Fibroblast of skin of right quadriceps (primary cell): ENCODE measurements at places on chromosomes 6 and 20.

DNA sequence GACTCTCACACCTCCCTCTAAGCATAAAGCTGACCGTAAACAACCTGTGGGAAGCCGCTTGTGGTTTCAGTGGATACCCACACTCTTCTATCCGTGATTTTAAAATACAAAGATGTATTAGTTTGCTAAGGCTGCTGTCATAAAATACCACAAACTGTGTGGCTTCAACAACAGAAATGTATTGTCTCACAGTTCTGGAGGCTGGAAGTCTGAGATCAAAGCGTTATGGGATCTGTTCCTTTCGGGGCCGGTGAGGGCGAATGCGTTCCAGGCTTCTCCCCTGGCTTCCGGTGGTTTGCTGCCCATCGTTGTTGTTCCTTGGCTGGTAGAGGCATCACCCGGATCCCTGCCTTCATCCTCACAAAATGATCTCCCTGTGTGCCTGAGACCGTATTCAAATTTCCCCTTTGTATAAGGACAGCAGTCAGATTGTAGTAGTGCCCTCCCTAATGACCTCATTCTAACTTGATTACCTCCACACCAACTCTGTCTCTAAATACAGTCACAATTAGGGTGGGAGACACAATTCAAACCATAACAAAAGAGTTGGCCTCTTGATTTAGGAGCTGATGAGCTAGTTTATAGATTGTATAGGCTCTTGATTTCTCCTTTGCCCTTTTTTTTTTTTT, 210.6 kb upstream of the SOX4 start:
- DNase-seq = no peak

- DNase-seq = peak; percentile 49
Observed at GRCh38 chr20:54680872-54681619, 205.7 kb downstream of the DOK5 start.

DNA sequence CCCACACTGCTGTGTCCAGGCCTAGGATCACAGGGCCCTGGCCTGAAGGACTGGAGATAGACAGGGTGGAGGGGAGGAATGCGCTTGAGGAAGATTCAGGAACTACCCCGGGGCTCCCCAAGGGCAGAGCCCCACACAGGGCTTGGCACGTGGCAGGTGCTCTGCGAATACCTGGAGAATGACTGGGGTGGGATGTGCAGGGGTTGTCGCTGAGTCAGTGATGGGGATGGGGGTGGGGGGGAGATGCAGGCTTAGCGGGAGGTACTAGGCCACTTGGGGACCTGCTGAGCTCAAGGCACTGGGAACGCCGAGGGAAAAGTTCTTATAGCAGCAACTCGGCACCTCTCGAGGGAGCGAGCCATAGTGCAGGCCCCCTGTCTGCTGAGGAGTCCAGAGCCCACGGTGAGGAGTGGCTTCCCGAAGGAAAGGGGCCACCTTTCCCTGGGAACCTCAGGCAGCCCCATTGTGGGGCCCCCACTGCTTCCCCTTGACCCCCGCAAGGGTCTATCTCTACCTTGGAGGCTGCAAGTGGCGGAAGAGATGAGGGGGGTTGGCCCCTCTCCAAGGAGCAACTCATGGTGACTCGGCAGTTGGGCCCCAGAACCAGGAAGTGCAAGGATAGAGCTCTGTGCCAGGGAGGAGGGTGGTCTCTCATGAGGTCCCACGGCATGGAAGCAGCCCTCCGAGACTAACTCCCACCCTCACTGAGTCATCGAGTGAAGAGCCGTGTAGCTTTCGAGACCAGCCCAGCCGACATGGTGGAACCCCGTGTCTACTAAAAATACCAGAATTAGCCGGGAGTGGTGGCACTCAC, 33.1 kb downstream of the SRC start:
- peak; percentile 67 for DNase-seq

DNA sequence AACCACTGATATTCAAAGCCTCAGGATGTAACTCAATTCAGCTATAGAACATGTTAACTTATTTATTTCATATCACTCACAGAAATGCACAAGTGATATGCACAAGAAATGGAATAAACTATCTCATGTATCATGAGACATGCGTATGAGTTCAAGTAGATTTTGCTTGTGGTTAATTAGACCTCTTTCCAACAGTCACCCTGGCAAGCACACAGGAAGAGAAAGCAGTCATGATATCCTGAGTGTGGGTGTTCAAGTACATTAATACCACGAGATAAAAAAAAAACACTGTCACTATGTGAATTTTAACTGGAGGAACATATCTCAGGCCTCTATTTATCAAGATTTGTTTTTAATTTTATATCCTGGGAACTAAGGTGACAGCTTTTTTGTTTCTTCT, 64.2 kb downstream of the LAMP5 start:
- no peak for DNase-seq

- peak; percentile 81 for DNase-seq
Observed at GRCh38 chr6:112912416-112913101, 565.4 kb downstream of the RFPL4B start.

DNA sequence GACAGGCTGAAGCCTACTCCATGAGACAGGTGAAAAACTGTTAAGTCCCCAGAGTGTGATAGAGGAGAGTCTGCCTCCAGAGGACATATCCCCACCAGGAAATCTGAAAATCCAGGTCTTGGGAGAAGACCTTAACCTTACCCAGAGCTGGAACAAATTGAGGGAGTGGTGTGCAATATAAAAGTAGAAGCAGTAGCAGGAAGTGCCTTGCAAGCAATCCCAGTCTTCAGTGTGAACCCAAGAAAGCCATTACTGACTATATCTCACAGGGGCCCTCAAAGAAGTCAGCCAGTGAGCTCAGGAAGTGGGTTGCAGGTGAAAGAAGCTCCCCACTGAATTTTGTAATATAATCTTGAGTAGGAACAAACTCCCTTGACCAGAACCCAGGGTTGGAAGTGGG, 41.9 kb upstream of the PKIB start:
- DNase-seq = no peak

DNA sequence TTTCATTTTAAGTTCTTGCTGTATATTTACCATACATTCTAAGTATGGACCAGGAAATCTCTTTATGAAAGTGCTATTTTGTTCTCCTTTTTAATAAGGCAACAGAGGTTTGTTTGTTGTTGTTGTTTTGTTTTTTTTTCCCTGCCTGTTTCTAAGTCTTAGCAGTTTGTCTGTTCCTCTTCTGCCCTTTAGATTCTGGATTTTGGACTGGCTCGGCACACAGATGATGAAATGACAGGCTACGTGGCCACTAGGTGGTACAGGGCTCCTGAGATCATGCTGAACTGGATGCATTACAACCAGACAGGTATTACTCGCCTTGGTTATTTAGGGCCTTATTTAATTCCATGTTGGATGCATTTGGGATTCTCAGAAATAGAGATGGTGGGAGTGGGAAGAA, 48.0 kb downstream of the MAPK14 start:
- DNase-seq = no peak

DNA sequence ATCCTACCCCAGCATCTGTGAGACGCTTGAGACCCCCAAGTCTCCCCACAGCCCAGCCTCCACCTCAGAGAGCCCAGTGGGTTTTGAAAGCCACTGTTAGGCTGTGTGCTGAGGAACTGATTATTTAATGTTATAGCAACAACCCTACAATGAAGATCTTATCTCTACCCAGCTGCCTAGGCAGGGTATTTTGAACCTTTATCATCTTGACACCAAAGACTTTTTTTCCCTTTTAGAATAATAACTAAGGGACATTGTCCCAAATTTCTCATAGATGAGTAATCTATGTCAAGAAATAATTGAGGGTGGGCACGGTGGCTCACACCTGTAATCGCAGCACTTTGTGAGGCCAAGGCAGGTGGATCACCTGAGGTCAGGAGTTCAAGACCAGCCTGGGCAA, 26.2 kb downstream of the HM13 start:
- DNase-seq = no peak

DNA sequence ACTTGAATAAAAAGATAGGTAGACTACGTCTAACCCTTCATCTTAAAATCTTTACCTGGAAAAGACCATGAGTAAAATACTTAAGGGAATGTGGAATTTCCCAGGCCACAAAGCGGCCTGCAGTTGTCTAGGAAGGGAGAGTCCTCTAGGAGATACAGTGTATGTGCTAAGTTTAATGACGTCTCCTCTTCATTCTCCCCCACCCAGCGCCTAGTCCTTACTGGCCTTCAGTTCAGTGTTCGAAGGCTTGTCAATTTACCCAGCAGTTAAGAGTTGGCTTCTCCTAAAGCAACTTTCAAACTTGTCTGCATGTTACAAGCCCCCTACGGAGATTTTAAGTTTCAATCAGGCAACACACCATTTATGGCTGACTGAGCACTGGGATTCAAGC, 35.2 kb downstream of the HFE start:
- no peak for DNase-seq

DNA sequence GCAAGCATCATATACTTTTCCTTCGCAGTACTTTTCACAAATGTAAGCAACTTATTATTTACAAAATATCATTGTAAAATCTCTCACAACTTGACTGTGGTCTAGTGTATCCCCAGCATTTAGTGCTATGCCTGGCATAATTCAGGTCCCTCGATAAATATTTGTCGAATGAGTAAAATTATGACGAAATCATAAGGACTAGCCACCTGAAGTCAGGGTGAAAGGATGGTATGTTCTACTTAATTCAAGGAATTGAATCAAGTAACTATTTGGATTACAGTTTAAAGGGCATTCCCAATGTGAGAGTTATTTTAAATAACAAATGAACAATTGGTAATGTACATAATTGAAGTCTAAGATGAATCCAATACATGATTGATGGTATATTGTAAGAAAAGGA, 393.0 kb upstream of the SLC35B3 start:
- DNase-seq = no peak

DNA sequence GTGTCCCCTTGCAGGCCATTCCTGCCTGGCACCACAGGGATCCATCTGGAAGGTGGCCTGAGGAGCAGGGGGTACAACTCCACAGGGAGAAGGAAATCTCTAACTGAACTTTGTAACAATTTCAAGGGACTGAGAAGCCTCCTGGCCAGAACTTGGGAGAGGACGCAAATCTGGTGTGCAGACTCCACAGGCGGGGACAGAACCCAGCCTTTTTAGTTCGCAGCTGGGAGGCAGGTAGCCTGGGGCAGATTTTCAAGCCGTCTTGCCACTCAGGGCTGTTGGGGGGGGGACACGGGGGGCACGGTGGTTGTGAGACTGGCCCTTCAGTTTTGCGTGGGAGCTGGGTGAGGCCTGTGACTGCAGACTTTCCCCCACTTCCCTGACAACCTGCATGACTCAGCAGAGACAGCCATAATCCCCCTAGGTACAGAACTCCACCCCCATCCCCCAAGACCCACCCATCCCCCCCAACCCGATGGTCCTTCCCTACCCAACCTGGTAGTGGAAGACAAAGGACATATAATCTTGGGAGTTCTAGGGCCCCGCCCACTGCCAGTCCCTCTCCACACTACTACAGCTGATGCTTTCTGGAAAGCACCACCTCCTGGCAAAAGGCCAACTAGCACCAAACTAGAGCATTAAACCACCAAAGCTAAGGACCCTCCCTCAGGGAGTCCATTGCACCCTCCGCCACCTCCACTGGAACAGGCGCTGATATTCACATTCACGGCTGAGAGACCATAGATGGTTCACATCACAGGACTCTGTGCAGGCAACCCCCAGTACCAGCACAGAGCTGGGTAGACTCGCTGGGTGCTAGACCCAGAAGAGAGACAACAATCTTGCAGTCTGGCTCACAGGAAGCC, 3.0 kb upstream of the HUS1B start:
- DNase-seq = no peak

DNA sequence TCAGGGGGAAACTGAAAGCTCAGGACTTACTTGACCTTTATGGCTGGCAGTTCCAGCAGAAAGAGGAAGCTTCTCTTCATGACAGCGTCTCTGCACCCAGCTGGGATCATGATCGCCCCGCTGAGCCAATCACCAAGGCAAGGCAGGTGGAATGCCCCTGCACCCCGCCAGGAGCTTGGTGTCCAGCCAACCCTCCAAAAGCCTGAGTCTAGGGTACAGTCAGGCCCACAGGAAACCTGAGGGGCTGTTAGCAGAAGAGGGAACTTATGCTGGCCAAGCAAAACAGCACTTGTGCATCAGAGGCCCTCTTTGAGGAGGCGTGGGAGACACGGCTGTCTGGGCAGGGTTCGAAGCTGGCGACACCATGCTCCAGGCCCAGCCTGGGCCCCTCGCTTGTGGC, 188.3 kb upstream of the GMDS start:
- DNase-seq = no peak

GRCh38 chr20:1994627-1995026, 769 bp upstream of the PDYN start:
- DNase-seq = no peak

DNA sequence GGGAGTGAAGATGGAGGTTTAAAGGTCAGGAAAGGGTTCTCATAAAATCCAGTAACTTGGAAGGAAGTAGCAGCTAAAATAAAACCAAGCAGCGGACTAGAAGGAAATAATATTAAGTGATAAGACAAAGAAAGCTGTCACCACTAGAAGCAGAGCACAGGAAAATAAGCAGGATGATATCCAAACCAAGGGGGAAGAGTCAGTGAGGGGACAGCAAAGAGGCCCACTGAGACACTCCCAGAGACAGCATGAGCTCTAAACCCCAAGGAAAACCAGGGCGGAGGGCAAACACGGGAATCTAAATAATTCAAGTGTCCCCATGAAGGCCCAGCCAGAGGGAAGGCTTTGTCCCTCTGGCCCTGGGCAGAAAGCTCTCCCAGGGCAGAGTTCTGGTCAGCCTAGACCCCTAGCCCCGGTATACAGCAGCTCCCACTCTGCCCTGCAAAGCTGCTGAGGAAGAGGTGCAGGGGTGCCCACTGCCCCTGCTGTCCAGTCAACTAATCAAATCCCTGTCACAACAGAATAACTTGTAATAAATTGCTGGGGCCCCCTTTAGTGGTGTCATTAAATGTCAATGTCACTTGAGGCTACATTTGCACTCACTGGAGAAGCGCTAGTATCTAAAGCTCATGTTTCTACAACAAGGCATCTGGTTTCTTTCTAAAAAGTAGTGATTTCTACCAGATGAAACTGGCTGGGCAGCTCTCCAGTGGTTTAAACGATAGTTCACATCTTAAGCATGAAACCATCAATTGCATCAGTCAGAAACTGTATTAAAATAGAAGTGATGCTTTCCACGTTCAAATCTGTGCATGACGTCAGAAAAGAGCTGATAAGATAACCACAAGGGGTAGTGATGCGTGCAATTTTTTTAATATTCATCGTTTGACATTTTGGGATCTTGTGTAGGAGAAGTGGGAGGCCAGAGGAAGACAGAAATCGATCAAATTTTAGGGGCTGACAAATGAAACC, 13.6 kb downstream of the PDE10A start:
- peak; percentile 56 for DNase-seq

- no peak for DNase-seq
Observed at GRCh38 chr20:10263385-10264165, 44.9 kb downstream of the SNAP25 start.

GRCh38 chr6:89542081-89542857, 96.3 kb downstream of the LYRM2 start:
- no peak for DNase-seq

DNA sequence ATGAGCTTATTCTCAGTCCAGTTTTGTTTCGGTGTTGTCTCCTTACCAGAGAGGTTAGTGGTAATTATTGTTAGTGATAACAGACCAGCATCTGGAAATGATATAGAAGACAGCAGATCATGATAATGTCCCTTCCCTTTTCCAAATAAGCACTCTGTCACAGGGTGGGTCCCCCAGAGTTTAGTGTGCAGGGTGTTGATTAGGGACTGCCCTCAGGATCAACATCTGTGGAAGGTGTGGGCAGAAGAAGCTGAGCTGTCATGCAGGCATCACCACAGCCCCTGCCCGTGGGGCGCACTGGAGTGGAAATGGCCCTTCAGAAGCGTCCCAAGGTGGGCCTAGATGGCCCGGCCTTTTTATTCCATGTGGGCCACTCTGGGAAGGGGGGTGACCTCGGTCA, 67.6 kb upstream of the DTNBP1 start:
- no peak for DNase-seq

GRCh38 chr20:44342248-44342647, 5.4 kb downstream of the R3HDML start:
- DNase-seq = no peak
